Memory B cell (primary cell): ENCODE measurements at places on chromosomes 5 and 9.

GRCh38 chr5:55816342-55816741 is 34.8 kb upstream of the IL31RA start:
- no peak for DNase-seq

DNA sequence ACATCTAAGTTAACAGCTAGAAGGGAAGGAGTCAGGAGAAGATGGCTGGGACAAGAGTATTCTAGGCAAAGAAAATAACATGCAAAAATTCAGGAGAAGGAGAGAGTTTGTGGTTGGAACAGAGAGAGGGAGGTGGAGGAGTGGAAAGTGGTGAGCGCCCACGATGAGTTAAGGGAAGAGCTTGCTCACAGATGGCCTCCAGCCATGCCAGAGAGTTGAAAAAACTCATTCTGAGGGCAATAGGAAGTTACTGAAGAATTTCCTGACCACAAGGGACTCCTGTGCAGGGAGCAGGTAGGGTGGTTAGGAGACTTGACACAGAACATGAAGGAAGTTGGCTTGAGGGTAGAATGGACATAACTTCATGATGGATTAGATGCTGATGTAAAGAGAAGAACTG is 159.7 kb downstream of the DOCK2 start:
- no peak for DNase-seq

- DNase-seq, result no peak
Observed at GRCh38 chr5:41883243-41883642, 13.0 kb upstream of the OXCT1 start.

GRCh38 chr5:137395011-137395755 is 103.9 kb downstream of the SPOCK1 start:
- no peak for DNase-seq

DNA sequence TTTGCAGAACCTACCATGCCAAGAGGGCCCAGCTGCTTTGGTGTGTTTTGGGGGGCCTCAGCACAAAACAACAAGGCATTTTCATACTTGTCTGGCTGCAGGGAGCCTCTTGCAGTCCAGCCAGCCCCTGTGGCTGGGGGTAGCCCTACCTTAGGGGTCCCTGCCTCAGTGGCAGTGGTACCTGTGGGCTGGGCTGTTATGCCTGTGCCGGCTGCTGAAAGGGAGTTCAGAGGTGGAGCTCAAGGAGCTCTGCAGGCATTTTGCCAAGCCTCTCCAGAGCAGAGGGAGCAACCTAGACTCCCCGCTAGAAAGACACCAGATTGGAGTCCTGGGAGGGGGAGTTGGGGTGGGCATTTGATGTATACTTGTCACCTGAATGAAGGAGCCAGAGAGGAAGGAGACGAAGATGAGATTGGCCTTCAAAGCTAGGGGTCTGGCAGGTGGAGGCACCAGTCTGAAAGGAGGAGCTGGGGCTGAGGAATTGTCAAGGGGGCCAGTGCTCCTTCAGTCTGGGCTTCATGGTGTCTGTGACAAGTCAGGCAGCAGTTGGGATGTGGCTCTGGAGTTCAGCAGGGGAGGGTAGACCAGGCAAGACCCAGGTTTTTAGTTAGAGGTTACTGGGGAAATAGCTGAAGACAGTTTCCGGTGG is 1.5 kb downstream of the SHROOM1 start:
- no peak for DNase-seq

- DNase-seq, result no peak
Observed at GRCh38 chr5:117143406-117143805, 568.8 kb upstream of the SEMA6A start.

GRCh38 chr5:6861036-6861435 is 147.8 kb downstream of the TENT4A start:
- DNase-seq, result no peak

DNA sequence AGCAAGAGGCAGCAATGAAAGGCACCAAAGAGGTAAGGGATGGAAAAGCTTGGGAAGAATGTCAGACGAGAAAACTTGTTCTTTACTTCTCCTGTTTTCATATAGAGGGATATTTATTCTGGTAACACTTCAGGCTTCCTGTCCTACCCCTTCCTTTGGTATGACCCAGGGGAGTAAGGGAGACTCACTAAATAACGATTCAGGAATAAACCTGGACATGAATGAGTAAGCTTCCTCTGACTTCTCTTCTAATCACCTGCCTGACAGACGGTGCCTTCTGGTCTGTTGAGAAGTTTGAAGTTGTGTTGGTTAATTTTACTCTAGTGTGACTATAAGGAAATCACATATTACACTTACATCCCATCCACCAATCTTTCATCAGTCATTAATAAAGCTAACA is 461.2 kb downstream of the CDH12 start:
- DNase-seq, result no peak

DNA sequence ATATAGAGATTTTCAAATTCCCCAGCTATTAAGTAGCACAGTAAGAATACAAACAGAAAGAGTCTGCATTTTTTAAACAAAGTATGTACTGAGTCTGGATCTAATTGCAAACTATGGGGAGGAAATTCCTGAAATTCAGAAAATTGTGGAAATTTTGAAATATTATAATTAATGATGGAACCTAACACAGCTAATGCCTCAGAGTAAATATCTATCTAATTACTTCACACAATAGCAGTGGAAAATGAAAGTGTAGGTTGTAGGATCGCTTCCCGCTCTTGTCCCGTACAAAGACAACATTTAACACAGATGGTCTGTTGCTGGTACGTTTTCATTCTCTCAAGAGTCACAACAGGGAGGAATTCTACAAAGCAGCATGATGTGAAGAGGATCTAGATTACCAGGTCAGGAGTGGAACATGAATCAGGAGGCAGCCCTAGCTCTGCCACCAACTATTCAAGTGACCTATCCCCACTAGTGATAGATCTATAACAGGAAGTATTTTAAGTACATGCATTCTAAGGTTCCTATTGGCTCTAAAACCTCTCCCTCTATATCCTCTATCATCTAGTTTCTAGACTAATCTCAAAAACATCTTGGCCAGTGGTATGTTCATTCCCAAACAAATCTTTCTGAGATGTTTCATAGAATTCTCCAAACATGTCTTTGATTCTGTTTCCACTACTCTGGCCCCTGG is 58.9 kb upstream of the GRAMD2B start:
- no peak for DNase-seq

- no peak for DNase-seq
Observed at GRCh38 chr5:179054036-179054785, 6.0 kb upstream of the ZNF354C start.

DNA sequence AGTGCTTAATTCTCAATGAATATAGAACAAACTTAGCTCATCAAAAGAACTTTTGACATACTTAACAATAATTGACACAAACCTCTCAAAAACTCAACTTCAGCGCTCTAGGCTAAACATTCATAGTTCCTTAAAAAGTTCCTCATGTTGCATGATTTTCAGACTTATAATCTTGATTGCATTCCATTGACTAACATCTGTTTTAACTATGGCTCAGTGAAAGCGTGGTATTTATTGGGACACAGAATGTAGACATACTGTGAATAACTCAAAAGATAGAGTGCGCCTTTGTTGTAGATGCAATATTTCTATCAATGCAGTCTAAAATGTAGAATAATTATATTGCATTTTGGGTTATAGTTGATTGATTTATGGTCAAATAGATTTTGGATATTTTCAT is 227.1 kb upstream of the HAPLN1 start:
- no peak for DNase-seq

GRCh38 chr5:4345850-4346249 is 750.2 kb downstream of the IRX1 start:
- no peak for DNase-seq

DNA sequence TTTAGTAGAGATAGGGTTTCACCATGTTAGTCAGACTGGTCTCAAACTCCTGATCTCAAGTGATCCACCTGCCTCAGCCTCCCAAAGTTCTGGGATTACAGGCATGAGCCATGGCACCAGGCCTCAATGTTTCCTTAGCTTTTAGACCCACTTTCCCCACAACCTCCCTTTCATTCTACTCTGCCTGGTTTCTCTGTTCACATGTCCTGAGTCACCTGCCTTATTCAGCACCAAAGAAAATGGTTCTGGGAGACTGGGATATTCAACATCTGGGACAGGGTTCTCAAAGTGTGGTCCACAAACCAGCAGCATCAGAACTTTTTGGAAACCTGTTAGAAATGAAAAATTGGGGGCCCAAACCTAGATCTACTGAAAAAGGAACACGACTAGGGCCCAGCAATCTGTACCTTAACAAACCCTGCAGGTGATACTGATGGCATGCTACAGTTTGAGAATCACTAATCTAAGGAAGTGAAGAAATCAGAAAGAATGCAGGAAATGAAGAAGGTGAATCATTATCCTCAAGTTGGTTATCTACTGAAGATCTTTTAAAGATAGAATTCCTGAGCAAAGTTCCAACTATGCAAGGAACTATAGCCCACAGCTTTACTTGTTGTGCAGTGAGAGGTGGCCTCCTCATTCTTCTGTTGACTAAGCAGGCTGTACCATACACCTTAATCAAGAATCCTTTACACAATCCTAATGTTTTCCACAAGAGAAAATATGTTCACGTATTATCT is 51.8 kb upstream of the CTNNAL1 start:
- DNase-seq, result no peak
